Right forelimb (tissue), 1 donor: ENCODE measurements at places on chromosomes 11 and 22.

- no peak for DNase-seq
Observed at GRCh38 chr11:73296501-73297230, 11.4 kb upstream of the ARHGEF17 start.

DNA sequence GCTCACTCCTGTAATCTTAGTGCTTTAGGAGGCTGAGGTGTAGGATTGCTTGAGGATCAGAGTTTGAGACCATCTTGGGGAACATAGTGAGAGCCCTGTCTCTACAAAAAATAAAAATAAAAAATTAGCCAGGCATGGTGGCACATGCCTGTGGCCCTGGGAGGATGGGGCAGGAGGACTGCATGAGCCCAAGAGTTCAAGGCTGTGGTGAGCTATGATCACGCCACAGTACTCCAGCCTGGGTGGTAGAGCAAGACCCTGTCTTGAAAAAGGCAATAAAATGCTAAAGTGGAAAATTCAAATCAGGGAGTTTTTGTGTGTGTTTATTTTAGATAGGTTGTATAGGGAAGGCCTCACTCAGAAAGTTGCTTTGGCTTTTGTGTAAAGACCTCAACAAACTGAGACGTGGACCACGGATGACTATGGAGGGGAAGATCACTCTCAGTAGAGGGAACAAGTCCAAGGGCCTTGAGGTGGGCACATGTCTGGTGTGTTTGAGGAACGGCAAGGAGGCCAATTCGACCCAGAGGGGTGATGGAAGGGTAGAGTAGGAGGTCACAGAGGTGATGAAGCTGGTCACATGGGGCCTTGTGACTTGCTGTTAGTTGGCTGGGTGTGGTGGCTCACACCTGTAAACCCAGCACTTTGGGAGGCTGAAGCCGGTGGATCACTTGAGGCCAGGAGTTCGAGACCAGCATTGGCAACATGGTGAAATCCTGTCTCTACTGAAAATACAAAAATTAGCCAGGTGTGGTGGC, 35.7 kb downstream of the WEE1 start:
- DNase-seq, result no peak

- no peak for DNase-seq
Observed at GRCh38 chr11:40129266-40129665, 1330.2 kb downstream of the LRRC4C start.

DNA sequence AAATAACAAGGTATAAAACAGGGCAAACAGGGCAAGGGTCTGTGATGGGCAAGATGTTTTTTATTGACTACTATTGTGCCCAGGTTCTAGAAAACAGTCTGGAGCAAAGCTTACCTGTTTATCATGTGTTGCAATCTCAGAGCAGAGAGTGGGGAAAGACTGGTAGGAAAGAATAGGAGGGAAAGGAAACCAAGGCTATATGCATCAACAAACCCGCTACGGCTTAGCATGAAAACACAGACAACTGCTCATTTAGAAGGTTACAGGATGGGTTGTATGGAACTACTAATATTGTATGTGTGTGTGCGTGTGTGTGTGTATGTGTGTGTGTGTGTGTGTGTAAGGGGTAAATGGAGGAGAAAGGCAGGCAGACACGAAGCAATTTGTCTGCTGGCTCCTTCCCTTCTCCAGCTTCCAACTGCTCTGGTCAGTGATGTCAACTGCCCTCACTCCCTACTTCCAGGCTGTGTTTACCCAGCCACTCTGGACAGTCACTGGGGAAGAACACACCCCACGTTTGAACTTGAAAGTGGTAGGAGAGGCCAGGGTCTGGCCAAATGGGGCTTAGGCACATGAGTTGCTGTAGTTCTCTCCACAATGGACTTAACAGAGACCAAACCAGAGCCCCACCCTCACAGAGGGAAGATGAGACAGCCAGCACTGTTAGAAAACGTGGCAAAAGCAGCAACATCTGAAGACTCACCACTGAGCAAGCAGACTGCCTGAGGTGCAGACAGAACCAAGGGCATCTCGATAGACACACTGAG, 47.0 kb downstream of the GAB2 start:
- DNase-seq, result no peak

GRCh38 chr11:61911128-61911700, 6.2 kb downstream of the RAB3IL1 start:
- DNase-seq, result peak; percentile 38

DNA sequence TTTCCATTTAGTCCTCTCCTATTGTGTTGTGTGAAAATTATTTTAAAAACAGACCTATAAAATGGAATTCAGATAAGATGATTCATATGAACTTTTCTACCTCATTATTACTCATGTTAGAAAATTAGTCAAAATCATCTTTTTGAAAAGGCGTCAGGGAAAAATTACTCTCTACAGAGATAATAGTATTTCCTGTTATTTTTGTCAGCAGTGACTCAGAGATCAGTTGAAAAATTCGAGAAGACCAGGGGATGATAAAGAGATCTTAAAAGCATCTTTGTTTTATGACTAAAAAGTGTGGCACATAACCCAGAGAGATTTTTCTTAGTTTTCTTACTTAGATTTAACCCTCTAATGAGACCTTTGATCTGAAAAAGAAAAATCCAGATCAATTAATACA, 157.9 kb upstream of the CARD18 start:
- no peak for DNase-seq

DNA sequence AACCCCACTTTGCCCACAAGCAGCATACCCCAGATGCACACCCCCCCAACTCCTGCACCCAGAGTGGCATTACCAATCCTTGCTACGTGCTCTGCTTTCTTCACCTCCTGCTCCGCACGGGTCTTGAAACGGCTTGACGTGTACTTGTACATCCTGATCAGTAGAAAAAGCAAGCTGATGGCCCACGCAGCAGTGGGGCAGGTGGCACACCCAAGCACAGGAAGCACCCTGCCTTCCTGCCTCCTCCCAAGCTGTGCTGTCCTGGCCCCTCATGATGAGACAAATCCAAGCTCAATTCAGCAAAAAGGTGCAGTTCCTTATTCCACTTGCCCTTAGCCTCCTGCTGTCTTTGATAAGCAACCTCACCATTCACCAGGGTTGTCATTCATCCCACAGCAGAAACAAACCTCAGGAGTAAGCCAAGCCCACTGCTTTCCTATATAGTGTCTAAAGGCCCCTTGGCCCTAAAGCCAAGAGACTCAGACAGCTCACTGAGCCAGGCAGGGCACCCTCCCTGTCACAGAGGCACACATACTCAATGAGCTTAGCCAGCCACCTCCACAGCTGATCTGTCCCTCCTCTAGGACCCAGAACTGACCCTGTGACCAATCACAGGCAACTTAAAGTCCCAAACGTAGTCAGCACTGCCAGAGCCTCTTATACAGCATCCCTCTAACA, 27.8 kb downstream of the MORC2 start:
- no peak for DNase-seq

DNA sequence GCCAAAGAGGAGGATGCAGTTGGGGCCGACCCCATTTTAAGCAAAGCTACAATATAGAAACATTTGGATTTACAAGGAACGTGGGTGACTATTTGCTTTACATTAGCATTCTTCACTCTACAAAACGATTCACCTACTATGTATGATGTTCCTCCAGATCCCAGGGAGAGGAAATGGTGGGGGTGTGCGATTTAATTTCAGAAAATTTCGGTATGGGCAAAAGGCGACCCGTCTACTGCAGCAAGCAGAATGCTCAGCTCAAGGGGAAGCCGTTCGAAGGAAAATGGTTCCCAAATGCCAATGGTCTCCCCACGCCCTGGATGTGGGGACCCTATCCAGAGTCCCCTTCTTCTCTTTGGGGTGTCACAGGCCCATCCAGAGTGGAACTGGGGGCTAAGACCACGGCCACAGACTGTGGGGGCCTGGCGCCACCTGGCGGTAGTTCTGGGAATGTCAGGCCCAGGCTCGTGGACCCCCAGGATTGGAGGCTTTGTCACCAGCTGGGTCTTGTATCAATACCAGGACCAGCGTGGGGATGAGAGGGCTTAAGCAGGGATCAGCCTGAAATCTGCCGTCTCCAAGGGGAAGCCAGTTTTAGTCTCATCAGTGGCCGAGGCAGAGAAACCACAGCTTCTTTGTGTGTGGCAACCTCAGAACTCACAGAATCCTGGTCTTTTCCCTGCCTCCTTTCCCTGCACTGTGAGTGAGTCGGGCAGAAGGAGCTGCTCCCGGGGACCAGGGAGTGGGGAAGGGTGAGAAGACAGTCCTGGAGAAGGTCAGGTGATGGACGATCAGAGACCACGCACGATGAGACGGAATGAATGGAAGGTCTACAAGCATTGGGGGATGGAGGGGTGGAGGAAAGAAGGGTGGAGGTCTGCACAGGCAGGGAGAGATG, 8.4 kb downstream of the LRRC10B start:
- DNase-seq, result peak; percentile 82

DNA sequence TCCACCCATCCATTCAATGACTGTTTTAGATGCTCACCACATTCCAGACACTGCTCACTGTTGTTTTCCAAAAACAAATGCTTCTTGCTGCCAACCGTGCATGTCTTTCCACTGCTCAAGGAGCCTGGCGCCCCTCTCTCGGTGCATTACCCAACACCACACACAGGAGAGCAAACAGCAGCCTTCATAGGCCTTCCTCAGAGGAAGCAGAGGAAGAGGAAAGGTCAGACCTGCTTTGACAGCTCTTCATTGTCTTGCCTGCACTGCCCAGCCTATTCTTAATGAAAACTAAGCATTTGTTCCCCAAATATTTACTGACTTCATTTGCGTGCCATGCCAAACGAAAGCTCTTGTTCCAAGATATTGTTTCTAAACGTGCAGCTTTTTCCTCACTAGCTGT, 1129.2 kb downstream of the TBC1D22A start:
- DNase-seq, result no peak

DNA sequence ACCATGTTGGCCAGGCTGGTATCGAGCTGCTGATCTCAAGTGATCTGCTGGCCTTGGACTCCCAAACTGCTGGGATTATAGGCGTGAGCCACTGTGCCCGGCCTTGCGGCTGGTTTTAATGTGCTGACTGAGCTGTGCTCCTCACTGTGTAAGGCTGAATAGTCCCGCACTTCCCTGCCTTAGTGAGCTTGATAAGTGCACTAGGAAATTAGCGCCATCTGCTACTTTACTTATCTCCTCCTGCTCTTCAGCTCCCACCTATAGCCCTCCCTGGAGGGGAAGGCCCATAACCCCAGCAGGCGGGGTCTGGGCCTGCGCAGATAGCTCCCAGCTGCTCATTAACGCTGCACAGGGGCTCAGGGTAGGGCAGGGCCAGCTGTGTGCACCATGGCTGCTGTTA, 49.4 kb downstream of the CLMP start:
- no peak for DNase-seq

- no peak for DNase-seq
Observed at GRCh38 chr22:40493441-40493840, 123.0 kb downstream of the SGSM3 start.
